ENCODE measurements at places on chromosomes 11 and 22.

GRCh38 chr22:31743871-31744270, 6.1 kb downstream of the PRR14L start:
- DNase-seq = no peak

GRCh38 chr11:65133724-65134123, 595 bp downstream of the SYVN1 start:
- DNase-seq = no peak

- DNase-seq = peak; percentile 6
Observed at GRCh38 chr22:28373831-28374230, 305.8 kb downstream of the TTC28 start.

GRCh38 chr22:17911312-17911705, 113.1 kb downstream of the MICAL3 start:
- no peak for DNase-seq
